NCI-H2171 treated with DMSO at 0.1 percent for 48 hours (cell line): ENCODE measurements at places on chromosomes 7 and 10.

DNA sequence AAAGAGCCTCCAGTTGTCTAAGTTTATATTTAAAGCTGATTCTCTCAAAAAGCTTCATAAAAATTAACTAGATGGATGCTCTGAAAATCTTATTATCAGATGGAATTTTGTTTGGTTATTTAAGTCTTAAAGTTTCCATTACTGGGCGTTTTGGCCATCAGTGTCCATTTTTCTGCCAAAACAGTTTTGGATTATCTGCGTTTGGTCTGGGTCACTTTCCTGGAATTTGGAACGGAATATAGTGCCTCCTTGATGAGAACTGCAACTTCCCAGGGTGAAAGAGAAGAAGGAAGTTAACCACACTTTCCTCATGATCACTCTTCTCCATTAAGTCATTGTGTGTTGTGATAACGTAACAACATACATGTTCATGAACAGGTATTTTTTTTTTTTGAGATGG lies 764.9 kb upstream of the AUTS2 start:
- DNase-seq, result no peak

GRCh38 chr10:42652858-42653257 lies 14.5 kb upstream of the ZNF33B start:
- DNase-seq, result no peak

- no peak for DNase-seq
These were observed 317.1 kb upstream of the NPVF start for GRCh38 chr7:25545124-25546008.

GRCh38 chr10:124543146-124543545 lies 81.5 kb downstream of the LHPP start:
- no peak for DNase-seq
